Activated CD4-positive, alpha-beta T cell treated with anti-CD3 and anti-CD28 coated beads, Interleukin-2, amount 50 U/mL, for 16 hours (primary cell): ENCODE measurements at places on chromosomes 6 and 20.

DNA sequence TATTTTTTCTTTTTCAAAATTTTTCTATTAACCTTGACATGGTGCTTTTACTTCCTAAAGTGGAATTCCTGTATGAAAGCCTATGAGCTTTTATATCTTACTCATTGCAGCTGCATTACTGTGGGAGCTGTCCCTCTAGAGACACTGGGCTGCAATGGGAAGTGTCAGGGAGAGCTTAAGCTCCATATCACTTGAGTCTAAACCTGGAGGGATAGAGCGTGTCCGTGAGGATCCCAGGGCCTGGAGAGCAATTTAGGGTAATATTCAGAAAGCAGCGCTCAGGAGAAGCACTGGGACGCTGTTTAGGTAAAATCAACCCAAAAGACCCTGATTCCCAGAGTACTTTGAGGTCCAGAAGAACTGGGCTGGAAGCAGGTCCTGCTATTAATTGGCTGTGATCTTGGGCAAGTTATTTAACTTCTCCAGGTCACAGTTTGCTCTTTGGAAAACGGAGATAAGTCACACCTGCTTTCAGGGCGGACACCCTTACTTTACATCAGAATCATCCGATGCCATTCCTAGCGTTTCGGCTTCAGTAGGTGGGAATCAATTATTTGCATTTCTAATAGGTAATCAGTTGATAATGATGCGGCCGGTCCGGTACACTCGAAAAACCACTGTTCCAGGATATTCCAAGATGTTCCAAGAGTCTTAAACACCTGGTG is 628 bp upstream of the ERGIC3 start:
- DNase-seq, result no peak

DNA sequence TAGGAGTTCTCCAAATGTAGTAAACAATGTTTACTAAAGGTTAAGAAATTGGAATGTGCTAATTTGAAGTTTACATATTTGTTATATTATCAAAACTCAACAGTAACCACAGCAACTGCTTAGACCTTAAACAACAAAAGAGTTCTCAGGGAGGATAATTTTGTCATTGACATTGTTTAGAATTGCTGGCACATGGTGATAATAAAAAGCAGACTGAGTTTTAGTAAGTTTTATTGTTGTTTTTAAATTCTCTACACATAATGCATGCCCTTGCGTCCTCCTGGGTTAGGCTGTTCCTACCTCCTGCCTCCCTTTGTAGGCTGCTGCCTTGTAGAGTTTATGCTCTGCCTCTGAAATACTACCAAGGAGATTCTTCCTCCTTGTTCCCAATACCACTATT is 28.7 kb downstream of the LAMA4 start:
- no peak for DNase-seq

- DNase-seq, result no peak
These were observed 121.4 kb downstream of the TIAM2 start for GRCh38 chr6:155116571-155116910.

DNA sequence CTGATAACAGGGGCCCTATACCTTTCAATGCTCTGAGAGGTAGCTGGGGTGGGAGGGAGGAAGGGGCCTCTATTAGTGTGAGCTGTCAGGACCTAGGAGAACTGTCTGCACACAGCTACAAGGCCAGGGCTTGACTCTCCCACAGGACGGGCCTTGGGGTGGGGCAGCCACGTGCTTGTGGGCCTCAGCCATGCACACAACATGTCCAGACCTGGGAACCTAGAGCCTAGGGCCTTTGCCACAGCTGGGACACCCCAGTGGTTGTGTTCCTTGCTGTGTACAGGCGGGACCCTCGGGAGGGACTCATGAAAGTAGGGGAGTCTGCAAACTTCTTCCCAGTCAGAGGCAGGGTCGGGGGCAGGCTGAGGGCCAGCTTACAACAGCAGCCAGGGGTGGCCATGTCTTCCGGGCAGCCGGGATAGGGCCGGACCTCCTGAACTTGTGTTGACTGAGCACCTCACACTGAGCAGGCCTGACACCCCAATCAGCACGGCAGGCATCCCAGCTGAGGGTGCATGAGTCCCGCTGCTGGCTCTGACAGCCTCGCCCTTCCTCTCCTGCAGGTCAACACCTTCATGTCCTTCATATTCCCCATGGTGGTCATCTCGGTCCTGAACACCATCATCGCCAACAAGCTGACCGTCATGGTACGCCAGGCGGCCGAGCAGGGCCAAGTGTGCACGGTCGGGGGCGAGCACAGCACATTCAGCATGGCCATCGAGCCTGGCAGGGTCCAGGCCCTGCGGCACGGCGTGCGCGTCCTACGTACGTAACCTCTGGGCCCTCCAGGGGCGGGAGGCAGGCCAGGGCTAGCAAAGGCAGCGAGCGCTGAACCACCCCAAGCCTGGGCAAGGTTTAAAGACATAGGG is 41.9 kb upstream of the MRGBP start:
- no peak for DNase-seq

DNA sequence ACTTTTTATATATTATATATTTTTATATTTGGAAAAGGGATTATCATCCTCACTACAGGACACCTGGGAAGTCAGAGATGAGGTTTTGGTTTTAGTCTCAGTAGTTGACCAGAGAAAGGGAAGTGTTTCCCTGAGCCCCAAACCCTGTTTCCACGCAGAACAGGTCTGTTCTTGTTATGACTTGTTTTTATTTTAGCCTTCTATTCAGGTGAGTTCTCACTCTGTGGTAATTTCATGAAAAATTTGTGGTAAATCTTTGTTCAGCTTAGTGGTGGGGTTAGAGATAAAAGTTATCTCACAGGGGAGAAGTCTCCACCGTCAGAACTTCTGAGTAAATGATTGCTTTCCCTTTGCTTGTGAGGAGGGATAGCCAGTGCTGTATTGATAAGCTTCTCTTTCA is 224.9 kb downstream of the FARS2 start:
- no peak for DNase-seq

DNA sequence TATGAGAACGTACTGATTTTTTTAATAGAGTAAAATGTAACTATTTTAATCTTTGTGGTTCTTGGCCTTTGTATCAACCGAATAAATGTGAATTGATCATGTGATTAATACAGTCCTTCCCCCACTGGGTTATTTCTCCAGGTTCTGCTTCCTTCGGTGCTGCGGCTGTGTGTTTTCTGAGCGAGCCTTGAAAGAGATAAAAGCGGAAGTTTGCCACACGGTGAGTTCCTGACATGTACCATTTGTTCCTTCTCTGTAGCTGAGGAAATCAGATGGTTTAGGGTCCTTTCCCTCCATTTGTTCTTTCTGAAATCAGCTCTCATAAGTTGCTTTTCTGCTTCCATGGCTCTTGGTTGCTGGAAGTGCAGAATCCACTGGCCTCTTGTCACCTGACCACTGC is 15.5 kb downstream of the RTF2 start:
- no peak for DNase-seq

DNA sequence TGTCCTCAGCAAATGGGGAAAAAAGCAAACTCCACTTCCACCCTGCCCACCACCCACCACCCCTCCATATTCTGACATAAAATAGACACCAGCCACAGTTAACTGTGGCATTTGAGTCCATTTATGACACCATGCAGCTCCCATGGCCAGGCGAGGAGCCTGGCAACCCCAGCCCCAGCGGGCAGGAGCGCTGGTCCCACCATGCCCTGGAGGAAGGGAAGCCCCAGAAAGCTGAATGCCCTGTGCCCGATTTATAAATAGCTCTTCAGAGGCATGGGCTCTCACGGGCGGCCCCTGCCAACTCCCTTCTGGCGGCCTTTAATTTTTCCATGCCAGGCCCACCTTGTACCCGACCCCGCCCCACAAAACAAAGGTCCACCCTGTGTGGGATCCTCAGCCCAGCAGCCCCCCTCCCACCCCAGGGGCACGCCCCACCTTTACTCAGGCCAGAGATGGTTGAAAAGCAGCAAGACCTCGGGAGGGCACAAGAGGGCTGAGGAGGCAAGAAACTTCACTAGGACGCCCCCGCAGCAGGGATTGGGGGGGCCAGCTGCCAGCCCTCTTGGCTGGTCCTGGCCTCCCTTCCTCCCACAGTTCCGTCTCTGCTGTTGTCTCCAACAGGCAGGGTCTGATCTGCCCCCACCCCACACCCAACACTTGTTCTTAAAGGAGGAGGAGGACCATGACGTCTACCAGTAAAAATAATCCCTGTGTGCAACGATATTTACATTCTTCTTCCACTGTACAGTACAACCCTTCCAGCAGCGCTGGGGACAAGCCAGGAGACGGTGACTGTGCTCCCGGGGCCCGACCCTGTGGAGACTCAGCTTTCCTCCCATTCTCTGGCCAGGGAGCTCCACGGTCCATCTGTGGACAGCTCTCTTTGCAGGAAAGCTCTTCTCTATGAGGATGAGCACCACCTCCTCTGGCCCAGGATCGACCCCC is 115.6 kb upstream of the CDYL start:
- no peak for DNase-seq

DNA sequence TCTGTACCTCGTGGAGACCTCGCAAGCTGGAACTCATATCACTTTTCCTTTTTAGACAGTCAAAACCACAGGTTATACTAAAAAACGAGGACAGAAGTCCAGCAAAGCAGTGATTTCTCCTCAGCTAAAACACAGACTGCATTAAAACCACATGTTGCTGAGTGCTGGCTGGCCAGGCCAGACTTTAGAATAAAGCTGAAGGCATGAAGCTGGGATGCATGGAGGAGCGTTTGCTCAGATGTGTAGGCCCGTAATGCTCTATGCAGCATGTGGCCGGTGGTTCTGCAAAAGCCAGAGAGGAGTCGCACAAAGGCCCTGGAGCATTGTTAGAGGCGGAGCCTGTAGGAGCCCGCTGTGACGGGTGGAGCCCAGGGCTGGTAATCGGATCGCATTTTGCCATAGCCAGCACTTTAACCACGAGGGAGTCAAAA is 83.6 kb downstream of the SMOC2 start:
- no peak for DNase-seq

- DNase-seq, result no peak
These were observed 159.5 kb upstream of the SYNCRIP start for GRCh38 chr6:85802162-85802561.

GRCh38 chr20:2283706-2284423 is 11.9 kb upstream of the TGM3 start:
- no peak for DNase-seq

- no peak for DNase-seq
These were observed 103.5 kb downstream of the SCP2D1 start for GRCh38 chr20:18916886-18917750.

DNA sequence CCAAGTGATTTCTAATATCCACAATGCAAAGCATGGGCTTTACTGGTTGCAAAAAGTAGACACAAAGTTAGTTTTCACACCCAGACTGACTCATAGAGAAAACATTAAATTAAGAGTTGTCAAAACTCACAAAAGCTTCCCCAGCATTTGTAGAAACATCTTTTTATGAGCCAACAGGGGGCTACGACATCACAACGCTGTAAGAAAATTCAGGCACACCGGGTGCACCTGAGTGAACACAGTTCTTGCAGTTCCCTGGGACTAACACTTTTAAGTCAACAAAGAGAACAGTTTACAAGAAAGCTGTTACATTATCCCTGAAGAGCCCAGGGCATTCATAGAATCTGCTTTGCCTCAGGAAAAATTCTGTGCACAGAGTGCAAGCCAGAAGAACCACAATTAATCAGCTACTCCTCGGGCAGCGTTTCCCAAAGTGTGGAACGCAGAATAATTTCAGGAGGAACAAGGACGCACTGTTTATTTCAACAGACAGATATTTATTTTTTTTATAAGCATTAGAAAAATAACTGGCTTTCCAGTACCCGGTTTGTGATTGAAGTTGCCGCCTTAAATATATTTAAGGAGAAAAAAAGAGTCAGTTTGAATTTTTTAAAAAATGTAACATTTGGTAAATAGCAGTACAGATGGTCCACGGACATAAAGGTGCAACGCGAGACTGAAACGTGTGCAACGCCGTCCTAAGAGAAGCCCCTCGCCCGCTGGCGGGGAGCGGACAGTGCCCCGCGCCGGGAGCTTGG is 1.2 kb downstream of the NCOA5 start:
- peak; percentile 35 for DNase-seq

- no peak for DNase-seq
These were observed 29.1 kb upstream of the LMBRD1 start for GRCh38 chr6:69825904-69826303.

DNA sequence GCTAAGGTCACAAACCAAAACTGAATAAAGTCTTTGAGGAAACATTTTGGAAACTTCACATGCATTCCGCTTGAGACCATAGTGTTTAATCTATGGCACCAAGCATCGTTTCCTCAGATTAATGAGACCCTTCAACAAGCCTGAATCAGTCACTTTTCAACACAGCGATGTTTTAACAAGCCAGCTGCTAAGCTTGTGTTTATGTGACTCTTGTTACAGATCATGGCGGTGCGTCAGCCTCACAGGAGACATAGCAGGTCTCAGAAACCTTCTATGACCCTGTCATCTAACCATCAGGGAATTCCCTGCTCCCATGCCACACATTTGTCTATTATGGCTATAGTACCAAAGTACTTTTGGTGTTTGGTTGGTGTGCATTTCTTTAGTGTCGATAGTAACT is 57.2 kb downstream of the MTFR2 start:
- no peak for DNase-seq

GRCh38 chr6:16180696-16181438 is 52.0 kb downstream of the MYLIP start:
- DNase-seq, result no peak

DNA sequence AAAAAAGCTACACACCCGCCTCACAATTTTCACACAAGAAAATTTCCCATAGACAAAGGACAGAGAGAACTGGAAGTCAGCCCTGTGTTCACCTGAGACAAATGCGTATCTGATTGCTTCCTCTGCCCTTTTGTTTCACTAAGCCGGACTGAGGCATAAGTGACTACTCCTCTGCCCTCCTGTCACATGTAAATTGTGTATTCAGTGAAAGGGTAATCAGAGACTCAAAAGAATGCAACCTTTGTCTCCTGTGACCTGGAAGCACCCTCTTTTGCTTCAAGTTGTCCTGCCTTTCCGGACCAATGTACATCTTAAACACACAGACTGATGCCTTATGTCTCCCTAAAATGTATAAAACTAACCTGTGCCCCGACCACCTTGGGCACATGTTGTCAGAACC is 483.8 kb upstream of the EYS start:
- no peak for DNase-seq

GRCh38 chr20:33370291-33370690 is 31.0 kb downstream of the CDK5RAP1 start:
- peak; percentile 69 for DNase-seq

DNA sequence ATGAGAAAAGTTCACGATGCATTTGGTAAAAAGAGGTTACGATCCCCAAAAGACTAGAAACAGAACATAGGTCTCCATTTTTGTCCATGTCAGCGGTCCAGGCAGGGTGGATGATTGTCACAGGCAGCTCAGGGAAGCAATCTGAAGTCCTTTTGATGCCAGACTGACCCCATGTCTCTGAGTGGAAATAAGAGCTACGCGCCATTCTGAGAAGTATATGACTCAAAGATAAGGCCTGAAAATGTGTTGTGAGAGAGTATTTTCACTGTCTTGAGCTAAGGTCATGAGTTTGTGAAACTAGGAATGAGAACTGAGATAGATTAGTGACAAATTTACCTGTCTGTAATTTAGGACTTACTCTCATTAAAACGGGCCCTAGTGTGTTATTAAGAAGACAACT is 69.5 kb downstream of the LYRM4 start:
- no peak for DNase-seq

- no peak for DNase-seq
These were observed 33.8 kb downstream of the PLEKHG1 start for GRCh38 chr6:150633486-150633834.

- DNase-seq, result no peak
These were observed 23.5 kb upstream of the PAX1 start for GRCh38 chr20:21681922-21682318.
